Dorsolateral prefrontal cortex (tissue), 122 donors: ENCODE measurements at places on chromosomes 12 and 14.

DNA sequence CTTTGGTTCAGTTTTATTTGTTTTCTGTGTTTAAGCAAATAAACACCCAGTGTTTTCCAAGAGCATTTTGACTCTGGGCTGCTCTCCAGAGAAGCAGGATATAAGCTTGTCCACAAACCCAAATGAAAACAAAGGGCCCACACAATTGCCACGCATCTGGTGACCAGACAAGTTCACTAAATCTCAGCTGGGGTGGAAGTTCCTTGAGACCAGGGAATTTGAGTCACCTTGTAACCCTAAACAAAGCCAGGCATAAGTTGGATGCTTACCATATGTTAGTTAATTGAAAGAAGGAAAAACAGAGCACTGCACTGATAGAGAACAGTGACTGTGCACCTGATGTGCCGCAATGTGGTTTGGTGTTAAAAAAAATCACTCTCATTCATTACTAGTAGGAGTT lies 1.6 kb upstream of the TXNRD1 start:
- DNase-seq = no peak

DNA sequence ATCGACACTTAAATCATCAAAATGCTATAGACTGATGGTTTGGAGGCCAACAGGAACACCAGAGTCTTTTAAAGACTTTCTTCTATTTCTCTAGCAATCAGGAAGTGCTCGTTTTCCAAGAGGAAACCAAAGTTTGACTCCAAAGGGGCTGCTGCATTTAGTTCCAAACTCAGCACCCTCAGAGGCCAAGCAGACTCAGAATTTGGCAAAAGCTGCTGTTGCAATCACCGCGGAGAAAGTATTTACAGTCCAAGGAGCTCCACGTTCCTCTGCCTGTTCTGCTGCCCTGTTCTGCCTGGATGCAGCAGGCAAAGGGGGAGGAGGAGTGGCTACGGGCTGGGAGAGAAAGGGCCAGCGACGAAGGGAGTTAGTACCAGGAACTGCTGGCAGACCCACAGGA lies 325.1 kb downstream of the BCL11B start:
- no peak for DNase-seq

DNA sequence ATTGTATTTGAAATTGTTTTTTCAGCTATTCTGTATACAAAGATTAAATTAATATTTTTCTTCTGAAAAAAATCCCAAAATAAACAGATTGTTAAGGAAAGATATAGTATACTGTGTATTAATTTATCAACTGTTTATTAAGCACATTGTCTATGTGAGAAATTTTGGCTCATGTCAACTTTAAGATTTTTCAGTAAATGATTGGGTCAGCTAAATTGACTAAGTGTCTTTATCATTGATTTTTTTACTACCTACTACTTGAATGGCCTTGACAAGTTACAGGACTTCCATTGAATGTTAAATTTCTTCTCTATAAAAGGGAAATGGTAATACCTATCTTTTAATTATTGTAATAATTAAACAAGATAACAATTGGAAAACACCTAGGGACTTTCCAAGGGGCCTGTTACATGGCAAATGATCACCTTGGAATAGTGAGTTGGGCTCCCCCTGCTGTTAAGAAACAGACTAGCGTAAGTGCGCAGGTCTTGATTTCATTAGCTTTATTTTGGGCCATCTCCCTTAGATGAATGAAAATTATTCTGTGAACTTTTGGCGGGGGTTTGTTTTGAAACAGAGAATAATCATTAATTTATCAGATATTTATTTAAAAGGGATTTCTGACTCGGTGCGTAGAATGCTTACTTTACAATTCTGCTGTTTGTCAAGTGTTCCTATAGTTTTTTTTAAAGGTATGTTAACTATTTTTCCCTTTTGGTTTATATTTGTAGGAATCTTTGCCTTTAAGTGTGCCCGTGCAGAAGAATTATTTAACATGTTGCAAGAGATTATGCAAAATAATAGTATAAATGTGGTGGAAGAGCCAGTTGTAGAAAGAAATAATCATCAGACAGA lies 14.5 kb upstream of the CCT2 start:
- DNase-seq = peak; percentile 11

DNA sequence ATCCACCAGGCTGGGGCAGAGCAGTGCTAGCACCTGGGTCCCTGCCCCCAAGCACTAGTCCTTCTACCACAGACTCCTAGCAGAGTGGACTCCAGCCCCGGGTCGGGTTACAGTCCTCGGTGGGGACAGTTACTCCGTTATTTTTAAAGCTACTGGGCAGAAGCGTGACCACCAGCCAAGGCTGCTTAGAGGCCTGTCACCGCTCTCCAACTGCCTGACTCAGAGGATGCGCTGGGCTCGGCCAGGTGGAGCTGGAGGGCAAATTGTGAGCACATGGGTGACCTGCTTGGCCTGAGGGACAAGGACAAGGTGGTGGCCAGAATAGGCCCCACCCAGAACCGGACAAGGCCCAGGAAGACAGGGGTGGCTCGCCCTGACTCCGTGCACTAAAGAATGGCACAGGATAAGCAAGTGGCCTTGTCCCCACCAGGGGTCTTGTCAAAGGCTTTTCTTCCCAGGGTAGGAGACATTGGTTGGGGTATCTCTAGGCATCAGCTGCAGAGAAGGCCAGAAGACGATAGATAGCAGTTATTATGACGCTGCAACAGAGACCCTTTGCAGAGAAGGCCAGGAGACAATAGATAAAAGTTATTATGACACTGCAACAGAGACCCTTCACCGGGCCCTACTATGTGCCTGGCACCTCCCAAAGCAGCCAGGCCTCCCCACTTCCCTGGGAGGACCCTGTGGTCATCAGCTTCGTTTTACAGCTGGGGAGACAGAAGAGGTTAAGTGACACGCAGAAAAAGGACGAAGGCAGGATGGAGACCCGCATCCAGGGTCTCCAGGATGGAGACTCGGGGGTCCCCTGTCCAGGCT lies 1.6 kb downstream of the ABCB9 start:
- DNase-seq = no peak

DNA sequence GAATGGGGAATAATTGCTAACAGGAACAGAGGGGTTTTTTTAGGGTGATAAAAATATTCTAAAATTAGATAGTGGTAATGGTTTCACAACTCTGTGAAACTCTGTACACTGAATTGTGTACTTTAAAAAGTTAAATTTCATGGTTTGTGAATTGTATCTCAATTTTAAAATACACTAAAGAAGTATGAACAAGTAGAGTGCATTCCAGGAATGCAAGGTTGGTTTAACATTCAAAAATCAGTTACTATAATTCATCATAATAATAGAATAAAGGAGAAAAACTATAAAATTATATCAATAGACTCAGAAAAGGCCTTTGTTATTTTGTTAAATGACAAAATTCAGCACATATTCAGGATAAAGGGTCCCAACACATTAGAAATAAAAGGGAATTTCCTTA lies 11.1 kb upstream of the BATF start:
- no peak for DNase-seq

GRCh38 chr12:68899251-68899771 lies 33.7 kb downstream of the CPM start:
- peak; percentile 19 for DNase-seq

DNA sequence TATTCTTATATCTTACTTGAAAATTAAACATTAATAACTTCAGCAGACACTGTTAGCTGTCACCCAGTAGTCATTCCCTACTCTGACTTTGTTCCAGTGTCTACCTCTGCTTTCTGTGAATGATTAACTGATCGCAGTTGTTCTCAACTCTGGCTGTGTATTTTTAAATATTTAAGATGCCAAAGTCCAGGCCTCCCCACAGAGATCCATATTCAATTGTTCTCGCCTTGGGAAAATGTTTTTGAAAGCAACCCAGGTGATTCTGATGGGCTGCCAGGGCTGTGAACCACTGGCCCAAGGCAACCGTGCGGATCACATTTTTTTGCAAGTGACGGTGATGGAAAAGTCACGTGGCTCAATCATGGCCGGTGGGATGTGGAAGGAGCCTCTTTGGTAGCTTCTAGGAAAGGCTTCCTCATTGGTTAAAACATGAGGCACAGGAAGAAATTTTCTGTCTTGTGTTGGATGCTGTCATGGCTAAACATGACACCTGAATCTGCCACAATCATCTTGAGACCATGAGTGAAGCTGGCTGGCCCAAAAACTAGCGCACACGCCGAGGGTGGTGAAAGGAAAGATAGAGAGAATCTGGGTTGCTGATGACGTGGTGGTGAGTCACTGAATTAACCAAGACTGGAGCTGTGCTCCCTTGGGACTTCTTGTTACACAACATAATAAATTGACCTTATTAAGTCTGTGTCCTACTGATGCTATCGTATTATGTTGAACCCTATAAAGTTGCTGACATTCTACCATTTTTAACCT lies 37.2 kb downstream of the RDH12 start:
- peak; percentile 19 for DNase-seq

- DNase-seq = no peak
These were observed 57.7 kb downstream of the ATP2A2 start for GRCh38 chr12:110338754-110339153.

- DNase-seq = no peak
These were observed 72.6 kb downstream of the BBS10 start for GRCh38 chr12:76275511-76276093.

DNA sequence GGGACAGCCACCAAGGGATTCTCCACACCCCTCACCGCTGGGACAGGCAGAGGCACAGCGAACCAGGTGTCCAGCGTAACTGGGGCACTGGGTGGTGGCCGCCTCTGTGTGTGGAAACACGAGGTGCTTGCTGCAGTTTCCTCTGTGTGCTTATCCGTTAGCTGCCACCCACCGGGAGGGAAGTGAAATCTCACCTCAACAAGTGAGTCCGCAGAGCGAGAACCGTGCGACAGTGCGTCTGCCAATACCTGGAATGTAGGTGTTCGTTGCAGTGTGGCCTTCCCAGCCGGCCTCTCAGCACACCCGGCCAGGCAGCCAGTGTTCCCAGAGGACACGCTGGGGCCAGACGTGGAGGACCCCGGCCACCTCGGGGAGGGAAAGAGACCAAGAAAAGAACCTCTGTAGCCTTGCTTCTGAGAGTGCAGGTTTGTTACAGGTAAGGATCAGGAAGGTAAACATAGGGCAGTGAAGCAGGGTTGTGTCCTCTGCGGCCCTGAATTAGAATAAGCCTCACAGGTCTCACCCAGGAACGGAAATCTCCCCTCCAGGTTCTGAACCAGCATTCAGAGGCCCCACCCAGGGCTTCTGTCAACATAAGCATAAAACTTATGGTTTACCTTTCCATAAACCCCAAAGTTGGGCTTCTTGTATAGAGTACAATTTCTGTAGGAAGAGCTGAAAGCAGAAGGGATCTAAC lies 1.5 kb downstream of the BCL2L14 start:
- DNase-seq = no peak

DNA sequence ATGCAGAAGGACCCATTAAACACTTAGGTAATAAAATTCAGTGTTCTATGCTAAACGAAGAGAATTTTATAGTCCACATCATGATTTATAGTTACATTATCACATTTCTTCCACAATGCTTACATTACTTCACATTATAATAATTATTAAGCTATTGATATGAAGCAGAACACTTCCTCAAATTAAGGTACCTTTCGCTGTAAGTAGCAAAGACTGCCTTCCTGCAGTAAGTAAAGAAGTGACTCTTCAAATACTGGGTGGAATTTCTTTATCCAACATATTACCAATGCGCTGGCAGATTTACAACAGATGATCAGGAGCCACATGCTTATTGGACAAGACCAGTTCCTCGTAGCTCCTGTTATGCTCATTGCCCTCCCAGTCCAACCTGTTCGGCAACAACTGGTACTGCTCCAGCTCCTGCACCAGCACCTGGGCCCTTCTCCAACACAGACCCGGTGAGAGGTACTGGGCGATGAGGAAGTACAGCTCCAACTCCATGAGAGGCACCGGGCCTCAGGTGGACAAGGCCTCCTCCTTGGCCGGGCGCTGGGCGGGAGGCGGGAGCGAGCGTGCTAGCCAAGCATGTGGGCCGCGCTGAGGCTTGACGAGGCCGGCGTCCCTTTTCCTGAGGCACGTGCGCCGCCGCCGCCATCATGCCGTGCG lies 210.7 kb upstream of the ATP2B1 start:
- no peak for DNase-seq
